ENCODE measurements at places on chromosomes 6 and 20.

GRCh38 chr20:46083101-46083500 is 6.7 kb downstream of the NCOA5 start:
- DNase-seq, result no peak

DNA sequence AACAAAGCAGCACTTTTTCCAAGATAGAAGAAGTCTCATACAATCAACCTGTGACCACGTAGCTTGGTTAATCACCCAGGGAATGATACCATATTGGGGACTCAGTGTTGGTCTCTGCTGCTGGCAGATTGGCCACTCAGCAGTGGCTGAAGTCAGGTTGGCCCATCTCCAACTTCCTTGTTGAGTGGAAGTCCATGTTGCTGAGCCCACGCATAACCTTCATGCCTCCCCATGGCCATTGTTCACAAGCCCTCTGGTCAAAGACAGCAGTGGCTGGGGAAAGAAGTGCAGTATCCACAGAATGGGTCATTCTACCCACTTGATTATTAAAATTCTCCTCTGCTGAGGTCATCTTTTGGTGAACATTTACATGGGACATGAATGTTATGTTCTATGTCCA is 38.5 kb downstream of the PKIB start:
- DNase-seq, result no peak

DNA sequence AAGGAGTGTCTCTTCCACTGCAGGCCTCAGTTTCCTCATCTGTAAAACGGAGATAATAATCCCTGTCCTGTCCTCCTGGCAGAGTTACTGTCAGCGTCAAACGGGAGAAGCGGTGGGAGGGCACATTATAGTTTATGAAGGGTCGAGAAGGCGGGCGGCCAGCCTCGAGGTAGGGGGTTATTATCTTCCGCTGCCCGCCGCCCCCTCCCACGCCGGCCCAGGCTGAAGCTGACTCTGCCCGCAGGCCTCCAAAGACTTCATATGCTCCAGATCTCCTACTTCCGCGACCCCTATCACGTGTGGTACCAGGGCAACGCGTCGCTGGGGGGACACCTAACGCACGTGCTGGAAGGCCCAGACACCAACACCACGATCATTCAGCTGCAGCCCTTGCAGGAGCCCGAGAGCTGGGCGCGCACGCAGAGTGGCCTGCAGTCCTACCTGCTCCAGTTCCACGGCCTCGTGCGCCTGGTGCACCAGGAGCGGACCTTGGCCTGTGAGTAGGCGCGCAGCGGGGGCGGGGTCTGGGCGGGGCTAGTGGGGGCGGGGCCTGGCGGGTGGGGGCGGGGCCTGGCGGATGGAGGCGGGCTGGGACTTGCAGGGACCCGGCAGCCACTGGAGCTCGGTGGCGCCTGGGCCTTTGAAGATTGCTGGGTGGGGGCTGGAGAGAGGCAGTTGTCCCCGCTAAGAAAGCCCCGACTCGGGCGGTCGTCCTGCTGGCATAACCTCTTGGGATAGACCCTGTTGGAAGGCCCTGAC is 2.8 kb downstream of the PROCR start:
- DNase-seq, result peak; percentile 74

- no peak for DNase-seq
Measured at GRCh38 chr6:25267662-25268061, 11.5 kb upstream of the CARMIL1 start.

DNA sequence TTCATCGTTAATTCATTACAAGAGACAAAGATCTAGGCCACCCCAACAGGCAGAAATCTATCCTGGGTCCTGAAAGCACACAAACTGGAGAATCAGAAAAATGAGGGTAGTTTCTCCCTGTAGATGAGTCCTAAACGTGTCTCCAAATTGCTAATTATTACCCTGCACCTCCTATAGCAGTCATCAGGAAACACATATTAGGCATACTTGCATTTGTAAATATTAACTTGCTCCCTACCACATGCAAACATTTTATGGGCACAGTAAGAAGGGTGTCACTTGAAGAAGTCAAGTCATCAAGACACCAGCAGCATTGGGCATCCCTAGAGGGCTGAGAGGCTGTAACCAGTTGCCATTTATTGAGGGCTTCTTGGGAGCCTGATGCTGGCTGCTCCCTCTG is 17.9 kb upstream of the SIRPB1 start:
- no peak for DNase-seq

GRCh38 chr6:170156448-170157375 is 134.2 kb downstream of the DLL1 start:
- no peak for DNase-seq

- DNase-seq, result peak; percentile 65
Measured at GRCh38 chr6:113860181-113860955, 3.2 kb downstream of the MARCKS start.

DNA sequence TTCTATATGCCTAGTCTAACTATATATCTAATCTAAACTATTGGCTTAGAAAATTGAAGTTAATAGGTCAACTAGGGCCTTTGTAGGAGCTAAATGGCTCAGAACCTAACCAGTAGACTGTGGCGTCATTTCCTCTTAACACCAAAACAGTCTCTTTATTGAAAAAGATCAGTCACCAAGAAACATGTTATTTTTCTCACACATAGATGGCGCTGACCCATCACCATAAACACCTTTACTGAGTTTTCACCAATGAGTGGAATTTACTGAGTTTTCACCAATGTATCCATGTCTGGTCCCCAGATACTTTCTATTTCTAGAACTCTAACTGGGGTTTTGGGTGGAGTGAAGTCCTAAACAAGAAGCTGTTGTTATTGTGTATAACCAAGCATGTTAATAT is 636.0 kb downstream of the BCKDHB start:
- no peak for DNase-seq

DNA sequence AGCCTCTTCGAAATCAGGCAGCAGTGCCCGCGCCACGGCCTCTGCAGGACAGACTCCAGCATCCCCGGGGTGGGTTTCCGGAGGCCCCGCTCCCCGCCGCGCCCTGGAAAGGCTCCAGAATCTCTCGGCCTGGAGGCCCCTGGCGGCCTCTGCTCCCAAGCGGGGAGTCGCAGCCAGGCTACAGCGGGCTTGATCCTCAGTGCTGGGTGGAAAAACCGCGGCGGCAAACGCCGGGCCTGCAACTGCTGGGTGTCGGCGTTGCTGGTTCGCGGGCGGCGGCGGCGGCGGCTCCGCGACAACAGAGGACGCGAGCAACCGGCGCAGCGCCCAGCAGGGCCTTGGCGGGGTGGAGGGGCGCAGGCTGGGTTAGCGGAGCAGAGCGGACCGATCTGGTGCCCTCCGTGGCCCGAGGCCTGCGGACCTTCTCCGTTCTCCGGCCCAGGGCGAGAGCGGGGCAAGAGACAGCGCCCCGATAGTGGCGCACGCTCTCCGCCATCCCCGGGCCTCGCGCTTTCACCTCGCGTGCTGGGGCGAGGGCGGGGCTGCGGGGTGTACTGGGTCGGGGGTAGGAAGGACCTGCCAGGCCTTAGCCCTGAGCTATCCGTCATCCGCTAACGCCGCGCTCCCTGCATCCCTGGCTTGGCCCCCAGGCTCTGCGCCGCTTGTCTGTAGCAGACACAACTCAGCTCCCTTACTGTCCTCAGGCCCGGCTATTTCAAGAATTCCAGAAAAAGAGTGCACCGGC is 3.4 kb upstream of the ZNF292 start:
- DNase-seq, result peak; percentile 81

- no peak for DNase-seq
Measured at GRCh38 chr6:165671222-165671768, 8.3 kb upstream of the PDE10A start.

GRCh38 chr6:140077827-140078560 is 703.5 kb upstream of the CITED2 start:
- DNase-seq, result no peak

- no peak for DNase-seq
Measured at GRCh38 chr6:113699239-113699638, 157.9 kb upstream of the MARCKS start.

GRCh38 chr20:35283441-35284266 is 918 bp downstream of the EIF6 start:
- DNase-seq, result no peak

- no peak for DNase-seq
Measured at GRCh38 chr6:147040121-147040910, 163.9 kb upstream of the STXBP5 start.

- no peak for DNase-seq
Measured at GRCh38 chr6:15522427-15522826, 140.4 kb downstream of the DTNBP1 start.

GRCh38 chr6:5893295-5893694 is 113.4 kb downstream of the NRN1 start:
- no peak for DNase-seq

DNA sequence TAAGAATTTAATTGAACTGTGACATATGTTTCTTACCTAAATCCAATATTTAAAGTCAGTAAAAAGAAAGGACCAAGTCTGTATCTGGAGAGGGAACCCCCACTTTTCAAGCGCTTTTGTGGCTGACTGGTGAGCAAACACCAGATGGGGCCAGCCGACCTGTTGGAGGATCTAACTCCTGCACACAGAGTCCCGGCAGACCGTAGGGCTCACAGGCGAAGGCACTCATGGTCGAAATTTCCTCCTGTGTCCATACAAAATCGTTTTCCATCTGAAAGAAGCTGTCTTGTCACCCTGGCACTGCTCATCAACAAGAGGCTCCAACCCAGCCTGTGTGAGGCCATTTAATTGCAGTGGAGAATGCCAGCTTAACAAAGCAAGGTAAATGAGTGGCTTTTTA is 94.0 kb downstream of the SCML4 start:
- DNase-seq, result no peak

DNA sequence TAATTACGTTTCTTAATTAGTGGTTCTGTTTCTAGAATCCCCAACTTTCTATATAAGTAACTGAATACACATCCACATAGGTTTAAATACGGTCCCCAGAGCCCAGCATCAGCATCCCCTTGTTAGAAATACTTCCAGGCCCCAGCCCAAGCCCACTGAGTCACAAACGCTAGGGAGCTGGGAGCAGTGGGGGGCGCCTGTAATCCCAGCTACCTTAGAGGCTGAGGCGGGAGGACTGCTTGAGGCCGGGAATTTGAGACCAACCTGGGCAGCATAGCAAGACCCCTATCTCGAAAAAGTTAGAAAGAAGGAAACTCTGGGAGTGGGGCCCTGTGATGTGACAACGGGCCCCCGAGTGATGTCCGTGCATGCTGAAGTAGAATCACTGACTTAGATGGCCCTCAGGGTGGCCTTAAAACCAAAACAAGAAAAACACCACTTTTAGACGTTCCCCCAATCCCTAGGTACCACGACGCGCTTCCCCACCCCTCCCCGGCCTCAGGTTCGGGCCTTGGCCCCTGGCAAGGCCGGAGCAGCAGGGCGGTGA is 1.3 kb upstream of the PPP1R3G start:
- DNase-seq, result no peak

- DNase-seq, result no peak
Measured at GRCh38 chr20:44454306-44454963, 21.2 kb upstream of the TTPAL start.

DNA sequence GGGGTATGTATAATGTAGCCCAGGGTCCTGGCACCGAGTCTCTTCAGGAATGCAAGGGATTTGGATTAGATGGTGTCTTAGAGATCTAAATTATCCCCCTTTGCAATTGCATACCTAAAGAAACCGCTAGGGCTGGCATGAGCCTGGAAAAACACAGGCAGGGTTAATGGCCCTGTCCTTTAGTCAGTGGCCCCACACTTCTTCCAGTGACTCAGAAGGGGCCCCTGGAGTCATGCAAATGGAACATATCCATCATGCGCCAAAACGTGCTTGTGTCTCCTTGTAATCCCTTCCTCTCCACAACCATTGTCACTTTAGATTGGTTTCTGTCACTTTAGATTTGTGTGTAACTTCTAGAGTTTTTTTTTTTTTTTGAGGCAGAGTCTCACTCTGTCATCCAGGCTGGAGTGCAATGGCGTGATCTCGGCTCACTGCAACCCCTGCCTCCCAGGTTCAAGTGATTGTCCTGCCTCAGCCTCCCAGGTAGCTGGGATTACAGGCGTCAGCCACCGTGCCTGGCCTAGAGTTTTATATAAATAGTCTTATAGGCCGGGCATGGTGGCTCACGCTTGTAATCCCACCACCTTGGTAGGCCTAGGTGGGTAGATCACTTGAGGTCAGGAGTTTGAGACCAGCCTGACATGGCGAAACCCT is 8.7 kb upstream of the MYBL2 start:
- no peak for DNase-seq

DNA sequence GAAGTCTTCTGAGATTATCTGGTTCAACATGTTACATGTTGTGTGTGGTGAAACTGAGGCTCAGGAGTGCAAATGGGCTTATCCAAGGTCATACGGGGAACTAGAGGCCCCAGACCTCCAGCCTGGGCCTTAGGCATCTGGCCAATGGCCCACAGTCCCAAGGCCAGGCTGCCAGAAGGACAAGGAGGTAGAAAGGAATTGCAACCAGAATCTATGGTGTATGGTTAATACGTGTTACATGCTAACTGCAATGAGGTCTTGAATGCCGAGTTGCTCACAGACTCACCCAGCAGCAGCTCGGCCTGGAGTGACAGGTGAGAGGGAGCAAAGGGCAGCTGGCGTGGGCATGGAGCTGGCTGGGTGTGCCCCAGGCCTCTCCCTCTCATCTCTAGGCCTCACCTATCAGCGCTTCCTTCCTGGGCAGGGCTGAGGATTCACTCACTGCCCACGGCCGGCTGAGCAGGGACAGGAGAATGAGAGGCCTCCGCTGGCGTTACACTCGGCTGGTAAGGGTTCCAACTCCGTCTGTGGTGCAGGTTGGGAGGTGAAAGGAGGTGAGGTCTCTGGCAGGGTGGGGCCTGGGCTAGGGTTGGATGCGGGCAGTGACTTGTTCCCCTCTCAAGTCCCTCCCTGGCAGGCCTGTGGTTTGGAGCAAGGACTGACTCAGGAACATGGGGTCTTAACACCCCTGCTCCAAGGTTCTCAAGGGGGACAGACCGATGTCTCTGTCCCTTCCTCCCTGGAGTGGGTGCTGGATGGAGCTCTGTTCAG is at the start of gene TLDC2:
TLDC2 (plus strand) TSS at position 437 of the 771 bp plus-strand sequence; CDS start at position 474, 37 bp downstream.
- DNase-seq, result no peak

DNA sequence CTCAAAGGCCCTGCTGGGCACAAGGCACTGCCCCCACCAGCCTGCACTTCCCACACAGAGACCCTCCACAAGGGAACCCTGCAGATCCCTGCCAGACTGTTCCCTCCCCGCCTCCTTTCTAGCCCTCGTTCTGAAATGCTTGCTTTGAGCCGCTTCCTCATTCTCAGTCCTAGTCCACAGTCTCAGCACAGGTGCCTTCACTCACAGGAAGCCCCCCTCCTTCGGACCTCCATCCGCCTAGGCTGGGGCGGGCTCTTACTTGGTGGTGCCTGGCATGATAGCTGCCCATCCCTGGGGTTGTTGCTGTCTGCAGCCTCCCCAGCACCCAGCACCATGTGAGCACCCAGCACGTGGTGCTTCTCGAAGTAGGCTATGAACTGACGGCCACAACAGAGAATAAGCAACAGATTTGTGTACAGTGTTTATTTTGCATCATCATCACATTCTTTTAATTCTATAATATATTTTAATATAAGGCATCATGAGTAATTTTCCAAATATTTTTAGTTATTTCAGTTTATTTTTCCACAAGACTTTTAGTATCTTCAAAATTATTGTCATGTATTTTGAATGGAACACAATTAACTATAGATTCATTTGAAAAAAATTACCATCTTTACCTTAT is 12.3 kb downstream of the CST5 start:
- DNase-seq, result no peak

DNA sequence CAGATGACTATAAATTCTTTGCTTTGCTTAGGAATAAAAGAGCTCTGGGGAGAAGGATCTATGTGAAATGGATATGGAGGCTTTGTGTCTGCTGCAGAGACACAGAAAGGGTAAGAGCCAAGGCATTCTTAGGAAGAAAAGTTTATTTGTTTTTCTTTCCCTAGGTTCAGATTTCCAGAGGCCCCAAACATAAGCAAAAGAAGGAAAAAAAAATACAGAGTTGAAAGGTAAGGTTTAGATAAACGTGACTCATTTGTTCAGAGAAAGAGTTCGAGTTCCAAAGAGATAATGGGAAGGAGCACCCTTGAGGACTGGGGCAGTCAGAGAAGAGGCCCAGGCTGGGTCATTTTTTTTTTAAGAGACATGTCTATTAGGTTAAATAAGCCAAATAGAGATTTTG is 27.4 kb upstream of the BMP5 start:
- DNase-seq, result no peak
